ENCODE measurements at places on chromosomes 3 and 15.

DNA sequence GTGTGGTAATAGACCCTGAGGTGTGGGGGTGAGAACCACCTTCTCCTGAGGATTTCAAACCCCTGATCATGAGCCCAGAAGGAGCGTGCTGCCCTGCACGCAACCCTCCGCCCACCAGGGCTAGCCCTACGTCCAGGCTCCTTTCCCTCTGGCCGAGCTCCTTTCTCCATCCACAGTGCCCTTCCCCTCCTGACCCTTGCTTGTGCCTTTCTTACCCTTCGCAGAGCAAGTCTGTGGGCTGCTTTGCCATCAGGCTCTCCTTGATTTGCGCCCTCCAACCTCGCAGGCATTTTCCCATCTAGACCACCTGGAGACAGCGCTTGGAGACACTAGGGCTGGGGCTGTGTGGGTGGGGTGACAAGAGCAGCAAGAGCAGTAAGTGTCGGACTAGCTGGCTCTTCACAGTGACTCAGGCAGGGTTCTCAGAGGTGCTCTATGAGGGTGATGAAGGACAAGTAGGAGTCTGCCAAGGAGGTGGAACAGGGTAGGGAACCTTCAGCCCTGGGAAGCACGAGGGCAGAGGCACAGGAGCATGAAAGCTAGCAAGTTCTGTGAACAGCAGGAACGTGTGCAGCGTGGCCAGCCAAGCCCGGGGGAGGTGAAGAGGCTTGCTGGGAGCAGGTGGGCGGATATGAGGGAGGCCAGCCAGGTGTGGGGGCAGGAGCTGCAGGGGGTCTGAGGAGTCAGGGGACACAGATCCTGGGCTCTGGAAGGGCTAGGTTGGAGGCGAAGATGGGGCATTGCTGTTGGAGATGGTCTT lies 2.5 kb upstream of the SLC38A3 start:
- DNase-seq: no peak

DNA sequence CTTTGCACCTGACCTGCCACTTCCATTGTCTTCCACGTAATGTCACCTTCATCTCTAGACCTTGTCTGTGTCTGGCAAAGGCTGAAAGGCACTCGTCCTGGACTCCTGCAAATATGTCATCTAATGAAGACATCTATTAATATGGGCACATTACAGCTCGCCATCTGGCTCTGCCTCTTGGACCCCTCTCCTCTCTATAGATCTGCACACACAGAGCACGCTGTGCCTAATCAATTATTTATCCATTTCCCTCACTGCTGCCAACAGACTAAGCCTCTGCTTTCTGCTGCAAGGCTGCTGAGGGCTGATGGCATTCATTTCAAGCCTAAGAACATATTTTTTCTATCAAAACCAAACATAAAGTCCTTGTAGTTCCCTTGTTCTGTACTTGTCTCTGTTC lies 573.0 kb downstream of the TUSC7 start:
- no peak for DNase-seq

DNA sequence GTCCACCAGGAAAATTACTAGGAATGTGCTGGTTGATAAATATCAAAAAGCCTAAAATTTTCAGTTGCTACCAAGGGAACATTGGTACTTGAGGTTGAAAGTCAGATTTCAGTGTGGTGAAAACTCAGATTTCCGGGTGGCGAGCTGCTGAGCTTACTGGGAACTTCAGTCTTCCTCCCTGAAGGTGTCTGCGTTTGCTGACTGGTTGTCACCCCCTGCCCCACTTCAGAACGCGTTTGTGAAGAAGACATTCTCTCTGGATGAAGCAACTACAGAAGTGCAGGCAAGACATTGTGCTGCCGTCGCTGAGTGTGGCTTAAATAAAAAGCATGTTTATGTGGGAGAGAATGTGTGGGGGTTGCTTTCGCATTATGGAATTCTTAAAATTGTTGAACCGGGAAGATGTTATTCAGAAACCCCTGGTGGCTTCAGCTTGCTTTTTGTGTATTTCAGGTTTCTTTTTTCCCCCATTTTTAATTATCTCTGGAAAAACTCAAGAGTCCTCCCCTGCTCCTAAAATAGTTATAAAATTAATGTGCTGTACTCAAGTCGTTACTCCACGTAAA lies 7.1 kb downstream of the FAM81A start:
- DNase-seq: no peak

DNA sequence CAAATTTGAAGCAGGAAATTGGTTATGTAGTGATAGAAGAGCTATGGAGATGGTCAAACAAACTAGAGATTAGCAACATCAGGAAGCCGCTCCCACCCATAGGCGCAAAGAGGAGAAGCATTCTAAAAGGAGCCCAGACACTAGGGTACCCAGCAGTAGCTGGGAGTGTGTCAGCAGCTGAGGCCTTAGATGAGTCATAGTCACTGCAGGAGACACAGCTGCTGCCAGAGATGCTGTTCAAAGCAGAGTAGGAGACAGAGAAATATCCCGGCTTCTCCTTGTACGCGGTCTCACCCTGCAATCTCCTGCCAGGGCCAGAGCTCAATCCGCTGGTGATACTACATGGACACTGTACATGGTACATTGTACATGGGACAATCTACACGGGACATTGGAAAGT lies 61.9 kb downstream of the VGLL3 start:
- no peak for DNase-seq

DNA sequence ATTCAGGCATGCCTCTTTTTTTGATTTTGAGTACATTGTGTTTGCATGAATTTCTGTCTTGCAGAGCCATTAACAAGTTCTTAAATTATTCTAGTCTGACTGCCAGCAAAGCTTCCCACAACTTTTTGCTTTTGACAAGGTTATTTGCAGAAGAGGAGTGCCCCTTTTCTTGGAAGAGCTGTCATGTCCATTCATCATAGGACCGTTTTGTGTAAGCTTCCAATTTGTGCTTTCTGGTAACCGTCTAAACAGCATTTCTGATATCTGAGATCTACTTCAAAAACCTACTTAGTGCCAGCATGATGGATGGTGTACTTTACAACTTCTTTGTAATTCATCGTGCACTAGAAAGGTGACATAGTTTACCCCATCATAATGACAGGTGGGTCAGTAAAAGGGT lies 379.7 kb downstream of the NAALADL2 start:
- DNase-seq: no peak

DNA sequence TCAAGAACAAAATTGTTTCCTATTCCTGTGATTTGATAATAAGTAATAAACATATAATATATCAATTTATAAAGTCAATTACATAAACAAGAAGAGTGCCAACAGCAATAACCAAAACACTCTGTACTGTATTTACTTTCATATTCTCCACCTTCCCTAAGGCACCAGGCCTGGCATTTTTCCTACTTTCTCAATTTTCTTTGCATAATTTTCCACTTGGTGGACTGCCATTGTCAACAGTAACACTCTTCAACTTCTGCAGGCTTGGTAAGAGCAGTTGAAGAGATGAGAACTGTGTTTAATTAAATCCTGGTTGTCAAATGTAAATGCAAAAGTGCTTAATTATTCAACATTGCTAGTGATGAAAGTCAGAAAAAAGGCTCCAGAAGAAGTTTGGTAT lies 229.8 kb upstream of the PLSCR5 start:
- DNase-seq: no peak

- DNase-seq: no peak
These were observed 613.2 kb downstream of the PDCD6IP start for GRCh38 chr3:34411596-34411995.

DNA sequence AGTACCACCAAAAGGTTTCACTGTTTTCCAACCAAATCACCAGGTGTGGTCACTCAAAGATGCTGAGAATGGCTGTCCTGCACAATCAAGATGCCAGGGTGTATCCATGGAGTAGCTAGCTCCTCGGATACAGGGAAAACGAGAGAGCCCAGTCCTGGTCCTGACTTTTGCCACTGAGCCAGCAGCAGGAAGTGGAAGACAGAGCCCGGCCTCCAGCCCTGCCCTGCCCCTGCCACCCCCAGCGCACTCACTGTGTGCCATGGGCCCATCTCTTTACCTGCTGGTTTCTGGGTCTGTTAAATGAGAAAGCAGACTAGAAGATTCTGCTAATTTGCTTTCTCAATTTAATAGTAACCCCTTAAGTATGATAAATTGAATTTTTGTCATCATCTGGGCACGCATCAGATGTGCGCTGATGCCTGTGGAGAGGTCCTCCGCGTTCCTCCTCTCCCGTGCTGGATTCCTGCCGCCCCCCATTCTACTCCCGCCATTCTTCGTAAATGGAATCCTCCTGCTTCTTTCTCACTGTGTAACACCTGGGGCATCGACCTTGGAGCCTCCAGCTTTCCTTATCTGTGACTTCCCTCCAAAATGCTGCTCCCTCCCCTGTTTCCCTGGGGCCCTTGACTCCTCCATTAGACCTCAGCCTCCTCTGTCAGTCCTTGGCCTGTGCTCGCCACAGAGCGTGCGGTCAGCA lies 18.0 kb downstream of the TNFAIP8L3 start:
- no peak for DNase-seq

GRCh38 chr3:23985747-23986544 lies 40.9 kb downstream of the NR1D2 start:
- DNase-seq: no peak

DNA sequence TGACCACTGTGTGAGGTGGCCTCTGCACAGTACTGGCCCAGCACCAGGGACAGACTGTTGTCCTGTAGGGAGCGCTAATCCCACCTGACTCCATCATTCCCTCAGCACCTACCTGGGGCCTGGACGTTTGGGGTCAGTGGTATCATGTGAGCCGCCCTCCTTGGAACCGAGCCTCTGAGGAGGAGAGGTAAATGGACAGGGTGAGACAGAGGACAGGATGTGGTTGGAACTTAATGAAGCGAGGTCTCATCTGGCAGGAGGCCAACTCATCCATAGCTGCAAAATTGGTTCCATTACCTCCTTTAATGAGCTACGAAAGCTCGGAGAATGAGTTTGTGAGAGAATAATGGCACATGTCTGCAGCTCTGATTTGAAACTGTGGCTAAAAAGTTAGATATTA lies 13.9 kb downstream of the MAPKAPK3 start:
- DNase-seq: no peak

DNA sequence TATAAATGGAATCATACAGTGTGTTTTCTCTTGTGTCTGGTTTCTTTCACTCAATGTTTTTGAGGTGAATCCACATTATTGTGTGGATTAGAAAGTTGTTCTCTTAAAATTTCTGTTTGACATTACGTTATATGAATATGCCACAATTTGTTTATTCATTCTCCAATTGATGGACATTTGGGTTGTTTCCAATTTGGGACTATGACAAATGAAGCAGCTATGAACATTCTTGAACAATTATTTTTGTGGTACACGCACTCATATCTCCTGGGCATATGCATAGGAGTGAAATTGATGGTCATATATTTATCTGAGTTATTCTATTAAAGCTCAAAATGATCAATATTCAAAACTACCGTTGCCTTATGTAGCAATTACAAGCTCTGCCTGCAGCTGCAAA lies 5.3 kb upstream of the THRB start:
- DNase-seq: no peak

DNA sequence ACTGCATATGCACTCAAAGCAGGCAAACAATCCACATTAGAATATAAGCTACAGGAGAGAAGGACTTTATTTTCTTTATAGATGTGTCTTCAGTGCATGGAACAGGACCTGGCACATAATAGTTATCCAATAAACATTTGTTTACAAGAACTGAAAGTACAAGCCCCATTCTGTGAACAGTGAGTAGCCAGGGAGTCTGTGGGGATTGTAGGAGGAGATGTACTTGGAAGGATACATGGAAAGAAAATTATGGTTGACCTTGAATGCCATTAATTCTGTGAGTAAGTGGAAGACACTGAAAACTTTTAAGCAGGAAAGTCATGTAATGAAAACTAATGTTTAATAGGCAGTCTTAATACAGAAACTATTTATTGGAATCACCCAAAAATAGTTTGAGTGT lies 28.3 kb downstream of the MASP1 start:
- no peak for DNase-seq

- DNase-seq: no peak
These were observed 74.0 kb upstream of the RAD18 start for GRCh38 chr3:9037144-9037711.

DNA sequence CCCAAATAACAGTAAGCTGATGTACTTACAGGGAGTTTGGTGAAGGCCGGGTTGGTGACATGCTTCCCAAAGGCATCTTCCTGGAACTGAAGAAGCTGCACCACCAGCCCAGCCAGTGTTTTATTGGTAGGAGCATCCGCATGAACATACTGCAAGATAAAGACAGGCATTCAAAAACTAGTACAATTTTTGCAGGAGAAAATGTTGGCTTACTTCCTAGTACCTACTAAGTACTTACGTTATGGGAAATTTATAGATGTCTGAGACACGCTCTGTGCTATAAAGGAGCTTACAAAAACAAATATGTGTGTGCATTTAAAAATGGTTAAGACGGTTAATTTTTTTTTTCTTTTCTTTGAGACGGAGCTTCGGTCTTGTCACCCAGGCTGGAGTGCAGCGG lies 8.9 kb downstream of the SMARCC1 start:
- DNase-seq: no peak

- no peak for DNase-seq
These were observed 364.1 kb upstream of the KCNMB2 start for GRCh38 chr3:178172121-178172520.

DNA sequence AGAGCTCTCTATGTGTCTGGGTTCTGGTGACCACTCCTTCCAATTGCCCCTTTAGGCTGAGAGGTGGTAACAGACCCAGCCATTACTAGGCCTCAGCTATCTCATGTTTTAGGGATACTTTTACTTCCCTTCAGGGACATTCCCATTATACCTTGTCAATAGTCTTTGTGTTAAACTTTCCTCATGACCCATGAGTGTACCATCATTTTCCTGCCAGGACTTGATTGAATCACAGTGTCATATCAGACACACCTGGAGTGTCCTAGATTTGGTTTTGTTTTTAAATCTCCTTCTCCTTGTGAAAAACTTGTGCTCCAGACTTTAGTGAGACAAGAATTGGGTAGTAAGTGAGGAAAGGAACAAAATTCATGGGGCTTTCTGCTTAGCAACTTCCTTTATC lies 136.6 kb downstream of the KCNAB1 start:
- DNase-seq: no peak

- no peak for DNase-seq
These were observed 94.9 kb upstream of the AADACL2 start for GRCh38 chr3:151638555-151639417.

DNA sequence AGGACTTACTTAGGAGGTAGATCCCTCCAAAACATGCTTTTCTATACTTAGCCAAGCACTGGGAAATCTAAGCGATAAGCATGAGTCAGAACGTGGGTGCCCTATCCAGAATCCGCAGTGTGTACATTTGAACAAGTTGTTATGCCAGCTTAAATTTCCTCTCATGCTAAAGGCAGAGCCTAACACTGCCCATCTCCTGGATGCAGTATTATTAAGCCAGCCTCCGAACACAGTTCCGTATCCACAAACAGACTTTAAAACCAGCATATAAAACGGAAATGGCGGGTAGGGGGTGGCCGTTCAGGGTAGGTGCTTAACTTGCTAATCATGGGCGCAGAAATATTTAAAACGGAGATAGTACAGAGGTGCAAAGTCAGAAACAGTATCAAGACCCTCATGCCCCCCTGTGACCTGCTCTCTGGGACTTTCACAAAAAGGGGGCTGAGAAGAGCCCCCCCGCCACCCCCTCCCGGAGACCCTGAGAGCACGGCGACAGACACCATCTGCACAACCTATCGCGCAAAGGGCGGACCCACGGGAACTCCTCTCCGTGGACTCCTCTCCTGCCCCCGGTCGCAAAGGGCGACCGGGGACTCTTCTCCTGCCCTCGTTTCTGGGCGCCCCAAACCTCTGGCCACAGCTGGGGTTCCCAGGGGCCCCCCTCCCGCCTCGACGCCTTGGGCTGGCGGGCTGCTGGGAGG lies 889 bp upstream of the LRRIQ4 start:
- no peak for DNase-seq

- no peak for DNase-seq
These were observed 21.9 kb upstream of the SSR3 start for GRCh38 chr3:156576651-156577348.
